Daoy (cell line): ENCODE measurements at places on chromosomes 1 and 21. TPM values are rescaled to one million over a fixed set of nuclear protein-coding genes. Genes with fewer than 3 reads are reported as not detected.

Gene DIO1
- not detected in 2 replicates for total RNA-seq

Gene PLA2G2D
- not detected in 2 replicates for total RNA-seq

Gene TMEM82
- total RNA-seq = not detected in 2 replicates

Gene HMGB4
- total RNA-seq = not detected in 2 replicates

Gene C1orf116
- 0.11 TPM in 1 of 2 replicates, not detected in the other for total RNA-seq

Gene HPCAL4
- 0.03 and 0.29 TPM in 2 replicates for total RNA-seq

Gene CELA3A
- total RNA-seq = not detected in 2 replicates
